ENCODE measurements at places on chromosomes 12 and 14.

GRCh38 chr14:62381311-62382070, 619.3 kb downstream of the SNAPC1 start:
- no peak for DNase-seq

GRCh38 chr12:64678835-64679234, 68.5 kb downstream of the RASSF3 start:
- DNase-seq, result no peak

DNA sequence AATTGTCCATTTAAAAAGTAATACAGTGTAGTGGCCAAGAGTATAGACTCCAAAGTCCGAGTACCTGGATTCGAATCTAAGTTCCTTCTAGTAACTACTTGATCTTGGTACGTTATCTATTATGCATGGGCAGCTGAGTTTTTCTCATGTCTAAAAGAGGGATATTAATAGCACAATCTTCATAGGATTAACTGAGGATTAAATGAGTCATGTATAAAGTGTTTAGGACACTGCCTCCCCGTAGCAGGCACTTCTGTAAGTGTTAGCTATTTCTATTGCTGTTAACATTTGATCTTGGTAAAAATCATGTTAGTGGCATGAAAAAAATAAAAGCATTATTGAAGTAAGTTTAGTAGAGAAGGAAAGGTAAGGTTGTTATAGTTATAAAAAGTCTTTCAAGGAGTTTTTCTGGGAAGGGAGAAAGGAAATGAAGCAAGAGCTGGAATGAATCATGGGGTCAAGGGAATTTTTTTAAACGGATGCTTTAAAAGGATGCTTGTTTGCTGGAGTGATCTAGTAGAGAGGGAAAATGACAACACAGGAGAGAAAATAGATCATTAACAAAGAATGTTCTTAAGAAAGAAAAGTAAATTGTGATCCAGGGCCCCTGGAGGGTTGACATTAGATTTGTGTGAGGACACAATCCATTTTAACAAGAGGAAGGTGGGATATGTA, 502.2 kb upstream of the USP15 start:
- DNase-seq, result no peak

GRCh38 chr14:68815298-68816182, 22.7 kb upstream of the ZFP36L1 start:
- DNase-seq, result no peak

DNA sequence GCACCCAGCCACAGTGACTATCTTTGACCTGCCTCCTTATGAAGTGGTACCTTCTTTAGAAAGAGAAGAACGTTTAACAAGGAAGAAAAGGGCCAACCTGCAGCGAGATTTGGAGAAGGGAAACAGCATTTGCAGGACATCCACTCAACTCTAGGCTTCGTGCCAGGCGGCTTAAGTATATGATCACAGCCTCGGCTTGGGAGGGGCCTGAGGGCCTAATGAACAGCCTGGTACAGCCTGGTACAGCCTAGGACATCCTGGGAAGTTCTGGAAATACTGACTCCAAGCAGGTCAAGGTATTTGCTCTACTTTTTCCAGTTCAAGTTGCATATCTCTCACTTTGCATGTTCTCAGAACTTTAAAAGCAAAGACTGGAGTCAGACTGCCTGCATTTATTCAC, 16.1 kb downstream of the HCAR2 start:
- DNase-seq, result no peak

DNA sequence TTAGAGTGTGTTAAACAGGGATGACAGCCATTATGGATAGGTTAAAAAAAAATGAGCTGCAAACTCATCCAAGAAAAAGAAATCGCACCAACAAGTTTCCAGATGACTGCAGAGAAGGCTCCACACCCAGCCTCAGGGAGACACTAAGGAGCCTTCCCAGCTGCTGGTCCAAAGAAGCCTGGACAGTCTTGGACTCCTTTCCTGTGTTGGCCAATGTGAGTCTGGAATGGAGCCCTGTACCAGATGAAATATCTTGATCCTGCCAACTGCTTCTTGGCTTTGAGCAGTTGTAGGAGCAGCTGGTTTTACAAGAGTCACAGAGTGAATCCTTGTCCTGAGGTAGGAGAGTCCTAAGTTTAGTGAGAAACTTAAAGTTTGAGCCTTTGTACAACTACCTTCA, 44.5 kb downstream of the SLC38A1 start:
- DNase-seq, result no peak

GRCh38 chr12:86261578-86261977, 5.4 kb upstream of the MGAT4C start:
- no peak for DNase-seq

- DNase-seq, result no peak
Observed at GRCh38 chr14:90632451-90632850, 183.8 kb downstream of the TTC7B start.
